ENCODE measurements at places on chromosomes 13 and 19.

GRCh38 chr19:29927944-29928625 lies 14.0 kb upstream of the URI1 start:
- no peak for DNase-seq

DNA sequence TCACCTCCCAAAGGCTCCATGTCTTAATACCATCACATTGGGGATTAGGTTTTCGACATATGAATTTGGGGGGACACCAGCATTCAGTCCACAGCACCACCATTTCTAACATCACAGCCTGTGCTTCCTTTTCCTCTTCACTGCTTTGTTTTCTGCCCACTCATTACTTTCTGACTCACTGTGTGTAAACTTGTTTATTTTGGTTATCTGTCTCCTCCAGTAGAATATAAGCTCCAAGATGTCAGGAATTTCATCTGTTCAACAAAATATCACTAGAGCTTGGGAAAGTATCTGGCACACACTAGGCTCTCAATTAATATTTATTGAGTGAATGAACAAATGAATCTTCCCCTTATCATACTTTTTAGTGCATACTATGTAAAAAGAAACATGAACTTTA lies 152.0 kb downstream of the NUFIP1 start:
- no peak for DNase-seq

DNA sequence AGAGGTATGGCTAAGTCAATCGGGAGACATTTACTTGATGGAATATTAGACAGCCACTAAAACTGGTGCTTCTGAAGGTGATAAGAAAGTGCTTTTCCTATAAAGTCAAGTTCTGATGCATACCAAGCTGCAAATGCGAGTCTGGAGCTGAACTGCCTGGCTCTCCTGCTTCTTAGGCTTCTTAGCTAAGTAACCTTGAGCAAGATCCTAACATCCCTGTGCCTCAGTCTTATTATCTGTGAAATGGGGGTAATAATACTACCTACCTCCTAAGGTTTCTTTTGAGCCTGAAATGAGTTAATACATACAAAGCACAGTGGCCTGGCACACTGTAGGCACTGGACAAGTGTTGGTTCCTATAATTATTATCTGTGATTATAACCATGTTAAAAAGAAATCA lies 64.5 kb downstream of the ZIC5 start:
- no peak for DNase-seq

DNA sequence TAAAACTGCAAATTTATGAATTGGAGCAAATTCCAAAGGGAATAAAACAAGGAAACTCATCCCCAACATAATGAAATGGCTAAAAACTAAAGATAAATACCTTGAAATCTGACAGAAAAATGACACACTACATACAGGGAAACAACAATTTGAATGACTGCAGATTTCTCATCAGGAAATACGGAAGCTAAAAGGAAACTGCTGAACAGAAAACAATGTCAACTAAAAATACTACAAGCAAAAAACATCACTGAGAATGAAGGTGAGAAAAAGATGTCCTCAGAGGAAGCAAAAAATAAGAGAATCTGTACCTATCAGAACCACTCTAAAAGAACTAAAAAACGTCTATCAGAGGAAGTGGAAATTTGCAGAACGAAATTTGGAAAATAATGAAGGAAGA lies 39.5 kb downstream of the ZSWIM9 start:
- no peak for DNase-seq

GRCh38 chr13:71374471-71375049 lies 492.4 kb downstream of the DACH1 start:
- no peak for DNase-seq

GRCh38 chr13:40941581-40941980 lies 77.5 kb downstream of the ELF1 start:
- DNase-seq = no peak

- DNase-seq = no peak
Observed at GRCh38 chr19:46972311-46972710, 47.3 kb upstream of the NPAS1 start.

DNA sequence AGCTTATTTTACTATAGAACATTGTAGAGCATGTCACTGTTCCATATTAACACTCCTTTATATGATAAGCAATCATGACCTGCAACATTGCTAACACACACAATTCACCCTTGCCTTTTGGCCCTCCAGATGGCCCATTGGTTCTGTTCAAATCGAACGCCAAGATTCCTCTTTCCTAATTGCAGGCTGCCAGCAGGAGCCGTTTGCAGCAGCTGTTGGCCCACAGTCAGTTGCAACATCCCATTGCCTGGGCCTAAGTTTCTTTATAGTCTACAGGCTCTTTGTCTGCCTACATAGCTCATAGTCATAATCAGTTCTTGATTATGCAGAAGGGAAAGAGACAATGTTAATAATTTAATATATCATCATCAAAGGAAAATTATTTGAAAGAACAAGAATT lies 37.6 kb downstream of the KCTD12 start:
- DNase-seq = no peak

- DNase-seq = no peak
Observed at GRCh38 chr19:37986048-37986750, 79.2 kb downstream of the SIPA1L3 start.

- no peak for DNase-seq
Observed at GRCh38 chr13:79621902-79622301, 140.9 kb downstream of the NDFIP2 start.

GRCh38 chr19:21335721-21336120 lies 6.5 kb upstream of the ZNF708 start:
- no peak for DNase-seq

GRCh38 chr13:91196958-91197357 lies 150.5 kb upstream of the MIR17HG start:
- DNase-seq = no peak

- no peak for DNase-seq
Observed at GRCh38 chr19:55687281-55688201, 12.5 kb downstream of the EPN1 start.

DNA sequence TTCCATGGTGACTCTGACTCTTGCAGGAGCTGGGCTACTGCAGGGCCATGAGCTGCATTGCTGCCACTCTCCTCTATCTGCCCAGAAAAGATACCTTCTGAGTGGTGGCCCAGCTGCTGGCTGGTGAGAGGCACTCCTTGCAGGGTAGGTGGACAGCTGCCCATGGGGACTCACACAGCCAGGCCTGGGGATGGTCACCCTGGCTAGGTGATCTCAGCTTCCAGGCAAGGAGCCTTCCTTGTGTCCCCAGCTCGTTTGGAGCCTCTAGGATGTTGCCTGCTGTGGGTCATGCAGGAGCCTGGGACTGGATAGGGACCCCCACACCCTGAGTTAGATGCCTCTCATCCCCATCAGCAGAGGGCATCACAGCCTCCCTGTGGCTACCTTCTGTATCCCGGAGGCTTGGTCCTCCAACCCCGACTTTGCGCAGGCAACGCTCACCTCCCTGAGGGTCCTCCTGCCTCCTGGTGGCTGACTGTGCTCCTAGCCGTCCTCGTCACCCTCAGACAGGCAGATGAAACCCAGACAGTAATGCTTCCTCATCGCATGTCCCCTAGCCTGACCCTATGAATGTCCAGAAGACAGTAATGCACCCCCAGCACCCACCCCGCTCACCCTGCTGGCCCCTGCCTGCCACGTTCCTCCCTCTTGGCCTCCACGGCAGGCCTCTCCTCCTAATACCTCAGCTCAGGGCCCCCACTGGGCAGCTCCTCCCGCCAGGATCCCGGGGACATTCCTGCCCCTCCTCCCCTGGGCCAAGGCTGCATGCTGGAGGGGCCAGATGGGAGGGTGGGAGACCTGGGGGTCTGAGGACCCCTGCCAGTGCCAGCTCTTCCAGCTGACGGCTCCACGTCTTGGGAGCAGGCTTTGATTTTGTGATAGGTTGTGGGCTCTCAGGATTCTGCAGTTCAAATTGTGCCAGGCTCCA lies 13.6 kb upstream of the ZNF14 start:
- DNase-seq = no peak

GRCh38 chr13:110815471-110816204 lies 99.2 kb downstream of the ANKRD10 start:
- DNase-seq = no peak

DNA sequence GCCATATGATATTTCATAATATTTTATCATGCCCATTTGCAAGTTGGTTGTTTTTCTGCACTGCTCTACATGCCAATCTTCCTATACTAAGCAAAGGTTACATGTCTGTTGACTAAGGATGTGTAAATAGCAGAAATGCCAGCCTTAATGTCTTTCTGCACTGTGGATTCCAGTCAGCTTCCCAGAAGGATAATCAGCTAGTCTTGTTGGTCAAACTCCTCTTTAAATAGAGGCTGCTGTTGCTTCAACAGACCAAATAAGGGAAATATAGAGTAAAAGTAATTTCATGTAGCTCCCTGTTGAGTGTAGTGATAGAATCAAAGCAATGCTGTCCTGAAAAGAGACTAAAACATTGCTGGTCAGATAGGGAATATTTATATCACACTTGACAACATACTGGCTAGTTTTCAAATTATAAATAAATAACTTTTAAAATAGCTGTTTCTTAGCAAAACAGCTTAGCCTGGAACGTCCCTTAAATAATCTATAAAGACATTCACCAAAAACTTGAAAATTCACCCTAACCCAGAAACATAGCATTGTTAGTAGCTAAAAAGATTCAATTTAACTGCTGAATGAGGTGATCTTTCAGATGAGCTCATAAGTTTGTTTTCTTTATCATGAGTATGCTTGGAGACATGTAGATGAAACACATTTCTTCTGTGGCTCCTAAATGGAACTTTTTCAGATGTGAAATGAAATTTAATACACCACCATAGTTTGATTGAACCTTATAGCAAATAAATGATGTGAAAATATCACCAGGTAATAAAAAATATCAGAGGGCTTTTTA lies 56.6 kb downstream of the FRY start:
- no peak for DNase-seq

DNA sequence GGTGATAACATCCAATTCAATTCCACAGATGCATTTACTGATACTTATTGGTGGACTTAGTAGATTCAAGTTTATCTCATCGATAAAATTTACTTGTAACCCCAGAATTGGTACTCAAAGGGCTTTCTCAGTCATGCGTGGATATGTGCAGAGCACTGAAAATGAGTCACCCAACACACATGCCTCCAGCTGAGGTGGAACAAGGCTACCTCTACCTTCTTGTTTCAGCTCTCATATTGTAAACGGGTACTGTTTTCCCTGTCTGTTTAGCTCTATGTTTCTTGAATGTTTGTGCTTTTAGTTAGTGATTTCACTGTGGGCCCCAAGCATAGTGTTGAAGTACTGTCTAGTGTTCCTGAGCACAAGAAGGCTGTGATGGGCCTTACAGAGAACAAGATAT lies 1.5 kb downstream of the LRRC63 start:
- no peak for DNase-seq

GRCh38 chr19:39174558-39175544 lies 21.9 kb upstream of the NCCRP1 start:
- no peak for DNase-seq

GRCh38 chr13:42804244-42804874 lies 23.0 kb downstream of the FAM216B start:
- no peak for DNase-seq

GRCh38 chr13:41130356-41130755 lies 2.2 kb downstream of the KBTBD6 start:
- DNase-seq = no peak

DNA sequence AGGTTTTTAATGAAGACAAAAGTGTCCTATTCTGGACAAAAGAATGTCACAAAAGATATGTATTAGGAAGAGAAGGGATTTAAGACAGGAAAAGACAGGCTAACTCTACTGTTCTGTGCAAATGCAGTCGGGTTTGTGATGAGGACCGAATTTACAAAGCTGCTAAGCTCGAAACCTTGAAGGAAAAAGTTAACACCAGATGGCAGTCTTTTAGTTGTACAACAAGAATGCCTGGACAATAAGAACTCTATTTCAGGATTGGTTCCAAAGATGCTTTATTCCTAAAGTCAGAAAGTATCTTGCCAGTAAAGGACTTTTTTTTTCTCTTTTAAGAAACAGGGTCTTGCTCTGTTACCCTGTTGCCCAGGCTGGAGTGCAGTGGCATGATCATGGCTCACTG lies 51.1 kb downstream of the HS6ST3 start:
- no peak for DNase-seq

- DNase-seq = no peak
Observed at GRCh38 chr13:35906636-35907035, 224.5 kb downstream of the DCLK1 start.

- no peak for DNase-seq
Observed at GRCh38 chr19:12047868-12048267, 4.9 kb downstream of the ZNF878 start.

GRCh38 chr13:103698000-103698399 lies 631.8 kb upstream of the SLC10A2 start:
- no peak for DNase-seq

DNA sequence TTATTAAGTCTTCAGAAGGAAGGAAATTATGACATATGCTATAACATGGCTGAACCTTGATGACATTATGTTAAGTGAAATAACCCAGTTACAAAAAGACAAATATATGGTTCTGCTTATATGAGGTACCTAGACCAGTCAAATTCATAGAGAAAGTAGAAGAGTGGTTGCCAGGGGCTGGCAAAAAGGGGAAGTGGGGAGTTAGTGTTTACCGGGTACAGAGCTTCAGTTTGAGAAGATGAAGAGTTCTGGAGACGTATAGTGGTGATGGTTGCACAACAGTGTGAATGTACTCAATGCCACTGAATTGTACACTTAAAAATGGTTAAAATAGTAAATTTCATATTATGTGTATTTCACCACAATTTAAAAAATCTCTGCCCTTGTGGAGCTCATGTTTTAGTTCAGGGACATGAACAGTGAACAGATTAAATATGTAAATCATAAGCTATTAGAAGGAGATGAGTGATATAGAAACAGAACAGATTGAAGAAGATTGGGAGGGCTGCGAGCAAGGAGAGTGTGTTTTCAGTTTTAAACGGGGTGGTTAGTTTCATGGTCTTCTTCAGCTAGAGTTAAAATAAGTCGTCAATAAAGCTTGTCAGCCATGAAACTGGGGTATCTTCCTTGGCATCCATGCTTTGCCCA lies 355.2 kb downstream of the KCNRG start:
- no peak for DNase-seq

DNA sequence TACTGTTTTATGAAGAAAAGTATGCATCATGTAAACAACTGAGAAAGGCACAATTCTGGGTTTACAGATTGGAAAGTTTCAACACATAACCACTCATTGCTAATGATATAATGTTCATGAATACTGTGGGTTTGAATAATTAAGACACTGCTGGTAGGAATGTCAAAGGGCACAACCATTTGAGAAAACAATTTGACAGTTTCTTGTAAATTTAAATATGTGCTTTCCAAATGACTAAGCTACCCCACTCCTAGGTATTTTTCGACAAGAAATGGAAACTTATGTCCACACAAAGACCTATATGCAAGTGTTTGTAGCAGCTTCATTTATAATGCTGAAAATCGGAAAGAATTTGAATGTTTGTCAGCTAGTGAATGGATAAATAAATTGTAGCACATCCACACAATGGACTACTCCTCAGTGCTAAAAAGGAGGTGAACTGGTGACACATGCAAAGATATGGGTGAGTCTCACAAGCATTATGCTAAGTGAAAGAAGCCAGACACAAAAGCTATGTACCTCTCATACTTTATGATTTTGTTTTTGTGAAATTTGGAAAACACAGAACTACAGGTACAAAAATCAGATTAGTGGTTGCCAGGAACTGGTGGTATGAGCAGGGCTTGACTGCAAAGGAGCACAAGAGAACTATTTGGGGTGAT lies 44.8 kb upstream of the FLT1 start:
- DNase-seq = no peak

- peak; percentile 13 for DNase-seq
Observed at GRCh38 chr19:36215276-36216123, 594 bp downstream of the ZNF146 start.

Data from stimulated activated CD4-positive, alpha-beta T cell treated with anti-CD3 and anti-CD28 coated beads, Interleukin-4, amount 100 ng/mL, for 1 hour (primary cell).